ENCODE measurements at places on chromosomes 16 and 17. TPM values are rescaled to one million over a fixed set of nuclear protein-coding genes. Genes with fewer than 3 reads are reported as not detected.

Gene UMOD
- not detected for total RNA-seq

Gene ATAD5
- 32.1 TPM for total RNA-seq

Gene SPNS3
- total RNA-seq, result 14.3 TPM

DNA sequence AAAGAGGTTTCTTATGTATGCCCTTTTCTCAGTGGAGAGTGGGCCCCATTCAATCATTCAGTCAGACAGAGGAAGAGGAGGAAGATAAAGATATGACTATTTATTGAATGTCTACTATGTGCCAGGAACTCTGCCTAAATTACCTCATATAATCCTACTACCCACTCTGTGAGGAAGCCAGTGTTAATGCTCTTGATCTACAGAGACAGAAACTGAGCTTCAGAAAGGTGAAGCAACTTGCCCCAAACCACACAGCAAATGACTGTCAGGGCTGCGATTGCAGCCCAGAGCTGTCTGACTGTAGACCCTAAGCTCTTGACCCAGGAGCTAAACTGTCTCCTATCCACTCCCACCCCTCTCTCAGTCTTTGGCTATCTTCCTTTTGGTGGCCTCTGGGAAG, 8.4 kb downstream of the SRCIN1 start:
- DNase-seq, result no peak

Measured in activated naive CD8-positive, alpha-beta T cell treated with anti-CD3 and anti-CD28 coated beads for 36 hours (primary cell).